Stimulated activated naive CD8-positive, alpha-beta T cell treated with anti-CD3 and anti-CD28 coated beads, Interleukin-15, Interleukin-2, amounts not matched to agents 100 U/mL and 50 U/mL, for 24 hours (primary cell): ENCODE measurements at places on chromosomes 6 and 20.

GRCh38 chr6:17015551-17016381, 86.1 kb upstream of the STMND1 start:
- DNase-seq = peak; percentile 51

DNA sequence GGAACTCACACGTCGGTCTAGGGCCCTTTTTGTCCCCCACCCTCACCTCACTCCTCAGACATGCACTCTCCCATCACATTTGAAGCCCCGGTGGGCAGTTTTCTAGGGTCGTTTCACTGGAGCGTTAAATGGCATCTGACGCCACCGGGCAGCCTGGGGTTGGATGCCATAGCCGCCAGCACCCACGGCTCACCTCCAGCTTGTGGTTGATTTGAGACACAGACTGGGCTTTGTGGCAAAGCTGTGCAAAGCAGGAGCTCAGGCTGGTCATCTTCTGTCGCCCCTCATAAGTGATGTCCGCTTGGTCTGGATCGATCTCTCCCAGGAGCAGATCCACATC, 530 bp downstream of the GOPC start:
- DNase-seq = peak; percentile 36

DNA sequence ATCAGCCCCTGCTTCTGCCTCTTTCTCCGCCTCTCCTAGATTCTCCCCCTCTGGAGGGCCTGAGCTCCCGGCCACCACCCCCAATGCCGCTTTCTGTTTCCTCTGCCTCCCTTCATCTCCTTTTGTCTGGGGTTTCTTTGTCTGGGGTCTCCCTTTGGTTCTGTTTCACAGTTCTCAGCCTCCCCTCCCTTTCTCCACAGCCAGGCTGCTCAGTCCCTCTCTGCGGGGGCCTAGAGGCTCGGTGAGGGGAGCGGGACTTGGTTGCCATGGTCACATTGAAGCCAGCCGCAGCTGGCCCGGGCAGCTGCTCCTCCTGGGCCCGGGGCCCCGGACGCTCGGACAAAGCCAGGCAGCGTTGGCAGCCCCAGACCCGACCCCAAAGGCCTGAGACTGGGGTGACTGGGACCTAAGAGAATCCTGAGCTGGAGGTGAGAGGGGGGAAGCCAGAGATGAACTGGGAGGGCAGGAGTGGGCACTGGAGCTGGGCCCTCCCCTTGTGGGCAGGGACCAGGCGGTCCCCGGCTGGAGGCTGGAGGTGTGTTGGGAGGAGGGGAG, 3.5 kb upstream of the DDR1 start:
- no peak for DNase-seq

- no peak for DNase-seq
Measured at GRCh38 chr6:78962448-78962847, 95.1 kb downstream of the IRAK1BP1 start.

DNA sequence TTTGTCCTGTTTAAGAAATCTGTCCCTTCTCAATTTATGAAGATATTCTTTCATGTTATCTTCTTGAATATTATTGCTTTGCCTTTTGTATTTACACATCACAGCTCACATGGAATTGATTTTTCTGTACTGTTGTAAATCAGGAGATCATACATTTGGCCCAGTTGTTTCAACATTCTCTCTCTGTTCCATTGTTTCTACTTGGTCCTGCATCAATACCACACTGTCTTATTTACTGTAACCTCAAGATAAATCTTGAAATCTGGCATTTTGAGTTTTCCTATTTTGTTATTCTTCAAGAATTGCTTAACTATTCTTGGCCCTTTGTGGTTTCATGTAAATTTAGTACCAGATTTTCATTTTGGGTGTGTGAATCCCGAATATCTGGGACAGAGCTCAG, 121.7 kb upstream of the CCN2 start:
- DNase-seq = no peak
